Tibial artery (tissue), 4 donors: ENCODE measurements at places on chromosomes 13 and 19.

- no peak for DNase-seq
These were observed 47.3 kb downstream of the BRCA2 start for GRCh38 chr13:32362574-32362973.

DNA sequence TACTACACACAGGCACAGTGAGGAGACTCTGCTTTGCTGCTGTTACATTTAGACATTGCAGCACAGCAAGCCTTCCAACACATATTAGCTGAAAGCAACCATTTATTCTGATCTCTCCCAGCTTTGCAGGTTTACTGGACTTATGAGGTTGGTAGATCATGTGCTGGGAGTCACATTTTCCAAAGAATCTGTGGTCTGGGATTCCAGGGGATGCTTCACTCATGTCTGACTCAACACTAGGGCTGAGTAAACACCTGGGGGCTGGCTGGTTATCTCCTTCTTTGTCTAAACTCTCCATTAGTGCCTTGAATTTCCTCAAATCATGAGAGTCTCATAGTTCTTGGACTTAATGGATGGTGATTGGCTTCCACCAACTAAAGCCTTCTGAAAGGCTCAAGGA is 5.4 kb upstream of the LGALS13 start:
- DNase-seq = no peak

- no peak for DNase-seq
These were observed 10.5 kb downstream of the SPPL2B start for GRCh38 chr19:2338751-2339643.

DNA sequence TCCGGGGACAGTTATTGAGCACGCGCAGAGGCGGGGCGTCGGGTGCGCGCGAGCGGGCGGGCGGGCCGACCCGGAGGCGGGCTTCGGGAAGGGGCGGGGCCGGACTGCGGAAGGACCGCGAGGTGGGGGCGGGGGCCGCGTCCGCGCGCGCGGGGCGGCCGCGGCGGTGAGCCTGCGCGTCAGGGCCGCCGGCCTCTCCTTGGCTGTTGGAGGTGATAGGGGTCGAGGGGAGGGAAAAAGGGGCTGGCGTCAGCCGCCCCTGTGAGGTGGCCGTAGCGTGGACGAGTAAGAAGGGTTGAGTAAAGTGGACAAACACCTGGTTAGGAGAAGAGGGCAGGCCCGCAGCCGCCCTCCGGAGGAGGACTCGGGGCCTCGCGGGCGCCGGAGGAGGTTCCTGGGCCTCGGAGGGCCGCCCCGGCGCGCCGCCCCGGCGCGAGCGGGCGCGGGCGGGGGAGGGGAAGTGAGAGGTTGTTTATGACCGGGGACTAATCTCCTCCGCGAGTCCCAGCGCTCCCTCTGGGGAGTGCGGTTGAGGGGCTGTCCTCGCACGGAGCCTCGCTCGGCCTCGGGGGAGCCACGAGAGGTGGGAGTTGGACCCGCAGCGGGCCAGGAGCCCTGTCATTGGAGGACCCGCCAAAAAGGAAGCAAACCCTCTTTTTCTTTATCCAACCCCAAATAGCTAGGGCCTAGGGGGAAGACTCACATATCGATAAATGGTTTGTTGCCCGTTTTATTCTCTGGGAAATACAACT is 547 bp upstream of the INTS6 start:
- DNase-seq = peak; percentile 90

DNA sequence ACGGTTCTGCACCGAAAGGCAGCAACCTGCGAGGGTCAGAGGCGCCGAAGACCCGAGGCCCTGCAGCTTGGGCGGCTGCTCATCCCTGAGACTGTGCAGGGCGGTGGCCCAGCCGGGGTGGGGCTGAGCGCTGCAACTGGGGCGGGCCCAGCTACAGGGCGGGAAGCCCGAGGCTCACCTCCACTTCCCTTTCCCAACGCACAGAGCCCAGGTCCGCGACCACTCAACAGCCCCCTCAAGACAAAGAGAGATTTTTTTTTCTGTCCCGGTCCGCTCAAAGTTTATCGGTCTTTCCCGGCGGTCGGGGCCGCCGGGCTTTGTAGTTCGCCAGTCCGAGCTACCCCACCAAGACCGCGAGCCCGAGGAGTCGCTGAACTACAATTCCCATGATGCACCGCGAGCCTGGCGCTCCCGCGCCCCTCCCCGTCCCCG is 573 bp downstream of the KATNAL1 start:
- DNase-seq = peak; percentile 93

- DNase-seq = peak; percentile 88
These were observed 51.0 kb downstream of the LYL1 start for GRCh38 chr19:13051557-13052165.

DNA sequence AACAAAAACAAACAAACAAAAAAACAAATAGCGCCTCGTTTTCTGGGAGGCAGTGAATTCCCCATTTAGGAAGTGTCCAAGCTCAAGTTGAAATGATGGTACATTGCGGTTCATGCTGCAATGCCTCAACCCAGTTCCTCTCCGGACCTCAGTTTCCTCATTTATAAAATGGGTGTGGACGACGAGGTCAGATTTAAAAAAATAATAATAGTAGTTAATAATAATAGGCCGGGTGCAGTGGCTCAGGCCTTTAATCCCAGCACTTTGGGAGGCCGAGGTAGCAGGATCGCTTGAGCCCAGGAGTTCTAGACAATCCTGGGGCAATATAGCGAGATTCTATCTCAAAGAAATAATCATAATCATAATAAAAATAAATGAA is 15.5 kb upstream of the ERCC1 start:
- DNase-seq = no peak

DNA sequence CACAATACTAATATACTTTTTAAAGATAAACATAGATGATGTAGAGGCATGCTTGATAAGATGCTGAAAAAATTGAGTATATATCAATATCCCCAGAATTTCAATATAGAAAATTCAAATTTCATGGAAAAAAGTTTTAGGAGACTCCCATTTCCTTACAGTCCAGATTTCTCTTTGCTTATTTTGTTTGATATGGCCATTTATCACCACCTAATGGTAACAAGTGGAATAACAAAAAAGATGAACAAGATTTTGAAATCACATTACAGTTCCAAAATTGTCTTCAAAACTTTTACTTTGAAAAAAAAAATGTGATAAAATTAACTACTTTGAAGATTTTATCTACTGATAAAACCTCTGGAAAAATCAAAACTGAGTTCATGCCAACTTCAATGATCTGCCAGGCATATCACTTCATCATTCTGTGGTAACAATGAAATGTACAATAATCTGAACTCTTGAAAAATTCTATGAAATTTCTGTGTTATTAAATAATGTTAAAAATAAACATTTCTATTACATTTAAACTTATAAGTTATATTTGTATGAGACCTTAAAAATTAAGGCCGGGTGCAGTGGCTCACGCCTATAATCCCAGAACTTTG is 17.5 kb downstream of the MIPEP start:
- DNase-seq = no peak

GRCh38 chr19:4456843-4457653 is 546 bp downstream of the UBXN6 start:
- DNase-seq = no peak

DNA sequence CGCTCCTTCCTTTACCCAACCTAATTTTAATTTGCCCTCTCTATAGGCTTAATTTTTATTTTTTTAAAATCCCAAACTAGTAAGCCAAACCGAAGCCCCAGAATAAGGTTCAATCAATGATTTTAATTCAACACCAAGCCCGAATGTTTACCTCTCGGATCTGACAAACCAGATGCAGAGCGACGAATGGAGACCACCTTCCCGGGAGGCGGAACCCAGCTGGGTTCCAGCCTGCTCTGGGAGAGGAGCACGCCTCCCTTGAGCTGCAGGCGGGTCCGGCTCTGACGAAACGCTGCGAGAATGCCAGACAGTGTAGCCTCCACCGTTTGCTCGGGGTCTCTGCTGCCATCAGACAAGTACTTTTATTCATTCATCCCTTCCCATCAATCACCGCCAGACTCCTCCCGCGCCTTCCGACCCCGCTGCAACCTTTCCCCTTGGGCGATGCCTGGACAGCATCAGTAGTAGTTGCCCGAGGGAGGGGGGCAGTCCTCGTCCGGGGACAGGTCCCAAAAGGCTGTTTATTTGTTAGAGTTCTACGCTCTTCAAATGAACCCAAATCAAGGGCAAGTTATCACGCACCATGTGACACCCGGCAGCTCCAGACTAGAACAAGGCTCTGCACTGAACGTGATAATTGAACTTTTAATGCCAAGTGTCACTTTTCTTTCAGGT is 752 bp upstream of the EDNRB start:
- DNase-seq = peak; percentile 20

- DNase-seq = no peak
These were observed 4.0 kb downstream of the EBI3 start for GRCh38 chr19:4233282-4233853.

DNA sequence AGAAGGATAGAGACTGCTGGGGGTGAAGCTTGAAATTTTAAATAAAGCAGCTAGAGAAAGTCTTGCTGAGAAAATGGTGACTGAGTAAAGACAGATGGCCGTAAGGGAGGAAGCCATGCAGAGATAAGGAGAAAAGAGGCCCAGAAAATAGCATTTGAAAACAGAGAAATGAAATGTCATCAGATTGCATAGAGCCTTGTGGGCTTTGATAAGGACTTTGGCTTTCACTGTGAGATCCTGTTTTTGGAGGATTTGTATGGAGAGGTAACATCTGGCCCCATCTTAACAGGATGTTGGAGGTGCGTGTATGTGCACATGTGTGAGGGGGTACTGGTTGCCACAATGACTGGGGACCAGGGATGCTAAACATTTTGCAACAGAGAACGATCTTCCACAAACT is 19.5 kb upstream of the ATP8A2 start:
- no peak for DNase-seq

DNA sequence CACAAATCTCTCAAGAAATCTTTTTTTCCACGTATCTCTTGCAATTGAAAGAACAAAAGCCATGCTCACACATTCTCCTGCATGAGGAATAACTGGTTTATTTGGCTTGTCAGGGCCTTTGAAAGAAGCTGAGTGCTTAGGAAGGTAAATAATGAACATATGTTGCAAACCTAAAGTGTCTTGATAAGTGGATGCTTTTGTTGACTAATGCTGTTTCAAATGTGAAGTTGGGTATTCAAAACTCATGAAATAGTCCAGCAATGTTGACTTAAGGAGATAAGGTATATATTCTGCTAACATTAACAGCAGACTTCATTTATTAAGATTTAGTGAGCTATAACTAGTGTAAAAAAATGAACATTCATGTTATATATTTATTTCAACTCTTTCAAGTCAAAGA is 1792.7 kb upstream of the MIR17HG start:
- DNase-seq = no peak

- DNase-seq = peak; percentile 64
These were observed 34.1 kb downstream of the STK24 start for GRCh38 chr13:98542568-98543377.
